ENCODE measurements at places on chromosomes 1 and 21. TPM values are rescaled to one million over a fixed set of nuclear protein-coding genes. Genes with fewer than 3 reads are reported as not detected.

- peaks cover 64% of the 10 kb centered on the region for H3K4me1 ChIP-seq
- H3K4me3 ChIP-seq = peak overlapping the region; percentile 96
- peaks cover 2% of the 10 kb centered on the region for H3K36me3 ChIP-seq
- no peaks in the 10 kb centered on the region for H3K27me3 ChIP-seq
- peak overlapping the region; percentile 97 for H3K27ac ChIP-seq
These were observed 2.5 kb downstream of the KIF21B start for GRCh38 chr1:201020721-201021629.

DNA sequence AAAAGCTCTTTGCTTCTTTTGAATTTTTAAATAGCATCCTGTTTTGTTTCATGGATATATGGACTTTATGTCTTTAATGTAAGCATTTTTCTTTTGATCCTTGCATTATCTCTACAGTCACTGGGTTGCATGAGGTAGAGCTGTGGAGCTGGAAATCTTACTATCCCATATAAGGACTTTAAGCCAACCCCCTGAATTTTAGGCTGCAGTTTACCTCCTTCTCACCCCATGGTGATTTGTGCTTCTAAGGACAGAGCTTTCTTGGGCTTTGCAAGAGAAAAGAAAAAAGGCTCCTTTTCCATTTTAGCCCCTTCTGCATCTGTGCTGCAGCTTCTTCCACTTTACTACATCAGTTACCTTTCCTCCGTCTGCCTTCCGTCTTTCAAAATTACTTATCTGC is 373.8 kb downstream of the HHAT start:
- H3K27ac ChIP-seq = no peak overlapping the region
- H3K27me3 ChIP-seq = no peaks in the 10 kb centered on the region
- H3K4me1 ChIP-seq = peaks cover 4% of the 10 kb centered on the region
- H3K4me3 ChIP-seq = no peak overlapping the region

GRCh38 chr1:25861316-25862286 is 2.3 kb upstream of the AUNIP start:
- no peak overlapping the region for H3K27ac ChIP-seq
- H3K4me3 ChIP-seq = peak overlapping the region; percentile 63
- H3K4me1 ChIP-seq = peaks cover 17% of the 10 kb centered on the region
- H3K36me3 ChIP-seq = no peaks in the 10 kb centered on the region
- DNase-seq = no peak

DNA sequence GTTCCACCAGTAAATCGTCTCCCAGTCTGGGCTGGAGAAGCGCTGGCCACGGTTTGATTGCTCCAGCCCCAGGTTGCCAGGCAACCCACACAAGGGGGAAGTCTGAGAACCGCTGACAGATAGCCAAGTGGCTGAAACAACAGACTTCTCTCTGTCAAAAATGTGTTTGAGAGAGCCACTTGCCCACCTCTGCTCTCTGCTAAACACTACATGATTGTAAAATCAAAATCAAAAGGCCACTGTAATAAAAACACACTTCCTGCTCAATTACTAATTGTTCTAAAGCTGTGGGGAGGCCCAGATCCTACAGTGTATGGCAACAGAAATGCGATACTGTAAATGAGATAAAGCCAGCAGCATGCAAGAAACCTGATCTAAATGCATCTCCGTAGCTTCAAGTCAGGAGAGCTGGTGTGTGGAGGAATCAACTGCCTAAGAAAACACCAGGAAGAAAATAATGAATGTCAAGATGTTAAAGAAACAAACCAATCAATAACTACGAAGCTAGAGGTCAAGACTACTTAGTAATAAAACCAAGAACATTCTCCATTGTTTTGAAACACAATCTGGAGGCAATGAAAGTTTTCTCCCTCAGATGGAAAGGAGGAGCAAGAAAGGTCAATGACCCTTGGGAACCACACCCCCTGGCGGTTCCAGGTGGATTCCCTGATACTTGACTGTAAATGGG is 121.2 kb downstream of the SLC45A1 start:
- H3K4me3 ChIP-seq = no peak overlapping the region
- no peaks in the 10 kb centered on the region for H3K27me3 ChIP-seq
- no peak for DNase-seq
- H3K27ac ChIP-seq = no peak overlapping the region
- peaks cover under 1% of the 10 kb centered on the region for H3K36me3 ChIP-seq

GRCh38 chr1:108050158-108050557 is 85.2 kb upstream of the VAV3 start:
- DNase-seq = no peak
- peaks cover 3% of the 10 kb centered on the region for H3K36me3 ChIP-seq
- peaks cover 26% of the 10 kb centered on the region for H3K27me3 ChIP-seq
- no peak overlapping the region for H3K27ac ChIP-seq
- peaks cover 9% of the 10 kb centered on the region for H3K4me1 ChIP-seq

- H3K4me3 ChIP-seq = no peak overlapping the region
- H3K4me1 ChIP-seq = no peaks in the 10 kb centered on the region
- H3K36me3 ChIP-seq = no peaks in the 10 kb centered on the region
- peaks cover 35% of the 10 kb centered on the region for H3K27me3 ChIP-seq
- H3K27ac ChIP-seq = no peak overlapping the region
These were observed 6.9 kb downstream of the FMN2 start for GRCh38 chr1:240098534-240098933.

DNA sequence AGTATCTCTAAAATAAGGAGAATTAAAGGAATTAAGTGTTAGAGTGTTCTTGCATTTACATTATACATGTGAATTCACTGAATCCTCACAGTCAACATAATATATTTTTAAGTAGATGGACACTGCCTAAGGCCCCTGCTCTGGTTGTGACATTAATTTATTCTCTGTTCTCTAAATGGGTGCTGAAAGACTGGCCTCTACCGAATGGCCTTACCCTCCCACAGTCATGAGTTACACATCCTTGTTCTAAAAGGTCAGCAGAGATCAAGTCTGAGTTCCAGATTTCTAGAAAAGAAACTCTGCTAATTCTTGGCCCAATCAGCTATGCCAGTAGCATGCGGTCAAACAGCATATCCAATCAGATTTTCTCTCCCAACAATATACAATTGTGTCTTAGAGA is 193.2 kb downstream of the TM2D1 start:
- no peak overlapping the region for H3K4me3 ChIP-seq
- H3K4me1 ChIP-seq = peaks cover 5% of the 10 kb centered on the region
- H3K27me3 ChIP-seq = peaks cover 15% of the 10 kb centered on the region
- no peaks in the 10 kb centered on the region for H3K36me3 ChIP-seq

GRCh38 chr21:18443701-18444100 is 40.1 kb upstream of the TMPRSS15 start:
- no peaks in the 10 kb centered on the region for H3K4me1 ChIP-seq
- H3K4me3 ChIP-seq = no peak overlapping the region
- H3K27me3 ChIP-seq = no peaks in the 10 kb centered on the region
- H3K36me3 ChIP-seq = no peaks in the 10 kb centered on the region
- no peak overlapping the region for H3K27ac ChIP-seq

GRCh38 chr1:221690858-221691257 is 51.0 kb downstream of the DUSP10 start:
- no peak for DNase-seq
- H3K4me1 ChIP-seq = peaks cover 4% of the 10 kb centered on the region
- H3K27ac ChIP-seq = no peak overlapping the region
- H3K36me3 ChIP-seq = no peaks in the 10 kb centered on the region
- H3K27me3 ChIP-seq = no peaks in the 10 kb centered on the region

DNA sequence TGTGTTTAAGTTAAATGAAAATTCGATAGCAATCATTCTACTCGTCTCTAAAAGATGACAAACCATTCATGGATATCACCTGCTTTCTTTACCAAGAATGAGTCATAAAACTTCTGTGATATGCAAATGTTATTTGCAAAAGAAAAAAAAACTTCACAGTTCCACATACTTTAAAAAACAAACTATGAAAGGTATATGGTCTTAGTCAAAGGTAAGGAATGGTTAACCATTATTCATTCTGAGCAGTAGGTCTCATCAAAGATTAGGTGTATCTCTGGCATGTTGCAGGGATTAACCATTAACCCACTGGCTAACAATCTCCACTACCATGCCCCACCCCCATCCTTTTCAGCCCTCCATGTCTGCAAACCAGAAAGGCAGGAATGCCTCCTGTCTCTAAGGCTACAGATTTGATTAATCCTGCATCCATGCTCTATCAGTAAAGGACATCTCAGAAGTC is 44.4 kb downstream of the PTPN14 start:
- no peak overlapping the region for H3K4me3 ChIP-seq
- H3K27ac ChIP-seq = no peak overlapping the region
- peaks cover 51% of the 10 kb centered on the region for H3K27me3 ChIP-seq
- H3K4me1 ChIP-seq = no peaks in the 10 kb centered on the region

- peaks cover 2% of the 10 kb centered on the region for H3K4me1 ChIP-seq
- H3K27ac ChIP-seq = no peak within 1 kb of the TSS
- no peak for DNase-seq
- no peak within 1 kb of the TSS for H3K4me3 ChIP-seq
- peaks cover 7% of the 10 kb centered on the region for H3K27me3 ChIP-seq
These were observed at the start of gene TFF3 for GRCh38 chr21:42315296-42315891. Gene TFF3 (minus strand): TSS chr21:42315409. CDS start chr21:42315374, 35 bp downstream.

LRRC3 gene
- 0.85 TPM for total RNA-seq

APCS gene
- total RNA-seq = not detected

MYBPH gene
- total RNA-seq = not detected

SMCP gene
- total RNA-seq = not detected

ABCB10 gene
- total RNA-seq = 12.9 TPM

PLA2G5 gene
- not detected for total RNA-seq

ASAP3 gene
- total RNA-seq = 1.5 TPM
